GM19239 (cell line): ENCODE measurements at places on chromosomes 7 and 10.
A peak's percentile ranks its signal among the peaks of the same experiment; 100 is the strongest.

DNA sequence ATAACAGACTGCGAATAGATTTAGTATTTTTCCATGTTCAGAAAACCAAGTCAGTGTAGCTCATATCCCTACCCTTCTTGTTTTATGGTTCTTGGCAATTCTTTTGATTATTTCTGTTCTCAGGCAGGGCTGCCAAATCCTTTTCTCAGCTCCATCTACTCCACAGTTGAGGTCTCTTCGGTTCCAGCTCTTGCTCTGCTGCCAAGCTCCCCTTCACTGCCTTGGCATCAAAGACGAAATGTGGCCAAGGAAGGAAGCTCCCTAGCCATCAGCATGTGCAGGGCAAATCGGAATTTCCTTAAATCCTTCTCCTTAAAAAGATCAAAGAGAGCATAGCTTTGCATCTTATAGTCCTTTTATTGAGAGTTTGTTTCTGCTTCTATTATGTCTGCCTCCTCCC lies 116.4 kb upstream of the NOBOX start:
- DNase-seq, result no peak

DNA sequence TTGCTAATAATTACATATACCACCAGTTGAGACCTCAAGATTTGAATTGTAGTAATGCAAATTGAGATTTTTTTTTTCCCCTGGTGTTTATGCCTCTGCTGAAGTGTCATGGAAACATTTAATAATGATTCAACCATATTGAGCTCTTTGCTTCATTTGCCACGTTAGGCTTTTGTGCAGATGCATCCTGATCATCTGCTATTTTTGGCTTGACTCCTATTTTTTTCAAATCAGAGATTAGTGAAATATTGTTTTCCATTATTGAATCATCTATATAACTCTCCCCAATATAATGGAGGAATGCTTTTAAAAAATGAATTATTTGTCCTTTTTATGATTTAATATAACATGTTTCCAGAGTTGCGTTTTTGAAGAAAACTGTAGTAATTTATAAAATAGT lies 115.1 kb downstream of the SRI start:
- no peak for DNase-seq

GRCh38 chr7:44769376-44769775 lies 20.7 kb downstream of the ZMIZ2 start:
- no peak for DNase-seq

DNA sequence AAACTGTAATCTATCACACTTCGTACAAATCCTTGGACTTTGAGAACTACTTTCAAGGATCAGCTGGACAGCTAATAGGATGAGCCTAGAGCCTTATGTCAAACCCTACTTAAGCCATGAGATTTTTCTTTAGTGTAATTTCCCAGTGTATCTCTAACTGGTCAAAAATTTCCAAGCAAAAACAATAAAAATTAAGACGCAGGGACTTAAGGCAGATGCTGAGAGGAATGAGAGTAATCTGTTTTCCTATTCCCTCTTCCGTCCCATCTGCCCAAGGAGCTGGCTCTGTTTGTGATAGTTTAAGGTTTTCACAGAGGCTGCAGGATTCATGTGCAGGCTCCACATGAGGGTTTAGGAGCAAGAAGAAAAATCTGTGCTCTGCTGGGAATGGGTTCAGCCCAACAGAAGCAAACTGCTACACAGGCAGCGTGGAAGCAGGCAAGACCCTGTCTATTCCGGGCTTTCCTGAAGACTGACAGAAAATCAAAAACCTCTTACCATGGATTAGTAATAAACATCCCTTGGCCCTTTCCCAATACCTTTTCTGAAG lies 62.2 kb downstream of the ARMH3 start:
- DNase-seq, result no peak

DNA sequence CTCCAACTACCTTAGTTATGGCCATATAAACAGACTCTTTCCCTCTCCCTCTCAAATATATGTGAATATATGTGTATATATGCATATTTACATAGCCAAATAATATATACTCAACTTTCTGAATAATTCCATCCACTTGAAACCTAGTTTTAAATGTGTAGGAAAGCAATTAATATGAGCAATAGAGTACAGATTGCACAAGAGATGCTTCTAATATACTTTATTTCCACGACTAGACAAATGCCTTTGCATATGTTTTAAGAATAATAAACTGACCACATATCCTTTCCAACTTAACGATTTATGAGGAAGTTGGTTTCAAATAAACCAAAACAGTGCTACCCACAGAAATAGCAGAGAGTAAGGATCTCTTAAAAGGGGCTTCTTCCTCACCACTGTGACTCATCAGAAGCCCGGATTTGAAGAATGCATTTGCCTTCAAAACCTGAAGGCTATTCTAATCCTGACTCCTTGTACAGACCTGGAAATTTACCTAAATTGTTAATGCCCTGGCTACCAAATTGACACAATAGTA lies 266.3 kb downstream of the AHR start:
- DNase-seq, result no peak

GRCh38 chr10:120949609-120950031 lies 98.5 kb downstream of the WDR11 start:
- DNase-seq, result no peak

DNA sequence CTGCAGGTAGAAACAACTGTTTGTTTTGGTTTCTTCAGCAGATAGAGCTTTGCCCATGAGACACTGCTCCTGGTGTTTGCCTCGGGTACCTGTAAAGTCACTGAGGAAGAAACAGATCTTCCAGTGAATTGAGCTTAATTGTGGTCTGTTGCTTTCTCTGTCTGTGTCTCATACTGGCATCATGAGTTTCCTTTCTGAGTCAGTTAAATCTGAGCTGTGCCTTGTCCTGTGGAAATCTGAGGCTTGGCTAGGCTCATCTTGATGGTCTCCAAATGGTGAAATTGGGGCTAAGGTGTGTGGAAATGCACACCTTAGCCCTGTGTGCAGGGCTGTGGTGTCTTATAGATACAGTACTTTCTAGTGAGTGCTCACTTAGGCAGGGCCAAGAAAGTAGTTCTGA lies 67.4 kb downstream of the GBF1 start:
- no peak for DNase-seq

- DNase-seq, result no peak
Measured at GRCh38 chr7:135665042-135665441, 2.7 kb downstream of the STMP1 start.

DNA sequence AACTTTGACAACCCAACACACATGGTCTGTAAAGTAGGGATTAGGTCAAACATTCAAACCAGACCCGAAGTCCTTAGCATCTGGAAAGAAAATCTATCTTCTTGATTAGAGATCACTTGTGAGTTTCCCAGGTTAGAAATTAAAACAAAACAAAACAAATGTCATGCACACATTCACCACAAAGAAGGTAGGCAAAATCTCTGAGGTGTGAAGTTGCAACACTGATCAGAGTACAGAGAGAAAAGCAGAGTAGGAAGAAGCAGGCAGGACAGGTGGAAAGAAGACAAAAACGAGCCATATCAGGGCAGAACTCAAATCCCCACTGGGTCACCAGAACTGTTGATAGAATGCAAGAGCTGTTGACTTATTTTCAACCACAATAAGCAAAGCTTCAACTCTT lies 102.8 kb upstream of the THSD7A start:
- no peak for DNase-seq

GRCh38 chr10:131857156-131858117 lies 43.4 kb upstream of the PPP2R2D start:
- DNase-seq, result no peak

DNA sequence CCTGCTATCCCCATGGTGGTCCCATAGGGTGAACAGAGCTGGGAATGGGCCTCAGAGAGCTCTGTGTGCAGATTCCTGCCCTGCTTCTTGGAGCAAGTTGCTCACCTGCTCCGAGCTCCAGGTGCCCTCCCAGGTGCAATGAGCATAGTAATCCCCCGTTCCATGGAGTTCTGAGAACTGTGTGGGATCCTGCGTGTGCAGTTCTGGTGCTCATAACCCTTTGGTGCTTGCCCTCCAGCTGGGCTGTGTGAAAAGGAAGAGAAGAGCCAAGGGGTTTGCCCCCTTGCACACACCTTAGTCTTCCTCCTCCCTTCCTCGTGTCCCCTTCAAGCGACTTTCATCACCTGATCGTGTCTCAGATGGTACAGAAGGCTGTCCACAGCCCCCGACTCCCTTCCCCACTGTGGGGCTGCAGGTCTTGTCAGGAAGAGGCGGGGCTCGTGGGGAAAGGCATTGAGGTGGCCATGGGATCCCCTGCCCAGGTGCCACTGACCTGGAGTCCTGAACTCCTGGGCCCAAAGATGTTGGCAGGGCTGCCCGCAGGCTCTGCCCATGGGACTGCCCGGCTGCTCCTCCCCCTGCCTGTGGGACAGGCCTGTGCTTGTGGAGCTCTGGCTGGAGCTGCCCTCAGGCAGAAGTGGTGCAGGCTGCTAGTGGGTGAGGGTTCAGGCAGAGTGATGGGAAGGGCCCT lies 21.9 kb upstream of the ZNF488 start:
- no peak for DNase-seq

GRCh38 chr10:21492421-21492820 lies 33.1 kb downstream of the SKIDA1 start:
- DNase-seq, result no peak

DNA sequence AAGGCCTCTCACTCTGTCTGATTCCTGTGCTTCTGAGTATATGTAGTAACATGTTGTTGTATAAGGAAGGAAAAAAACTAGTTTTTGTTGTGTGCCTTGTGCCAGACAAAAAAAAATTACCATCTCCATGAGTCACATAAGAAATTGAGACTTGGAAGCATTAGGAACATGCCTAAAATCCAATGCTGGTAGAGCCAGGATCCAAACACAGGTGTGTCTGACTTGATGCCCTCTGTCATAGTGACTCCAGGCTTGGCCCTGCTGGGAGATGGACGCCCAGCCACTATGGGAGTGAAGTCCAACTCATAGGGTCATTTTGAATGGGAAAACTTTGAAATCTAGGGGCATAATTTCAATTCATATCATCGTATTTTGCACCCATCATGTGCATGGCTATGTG lies 38.0 kb downstream of the PYROXD2 start:
- DNase-seq, result no peak

- no peak for DNase-seq
Measured at GRCh38 chr7:145624618-145625017, 492.0 kb upstream of the CNTNAP2 start.

DNA sequence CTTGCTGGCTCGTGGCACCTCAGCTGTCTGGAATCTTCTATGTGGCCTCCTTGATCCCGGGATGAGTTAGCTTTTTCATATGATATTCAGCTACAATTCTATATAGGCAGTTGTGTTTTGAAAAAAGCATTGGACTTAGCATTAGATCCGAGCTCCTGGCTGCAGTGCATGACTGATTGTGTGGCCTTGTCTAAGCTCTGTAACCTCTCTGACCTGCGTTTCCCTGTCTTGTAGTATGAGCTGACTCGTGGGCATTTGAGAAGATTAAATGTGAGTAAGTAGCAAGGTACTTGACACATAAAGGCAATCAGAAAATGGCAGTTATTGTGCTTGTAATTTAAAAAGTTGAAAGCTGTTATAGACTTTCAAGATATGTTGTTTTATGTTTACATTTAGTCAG lies 85.9 kb downstream of the CCNY start:
- no peak for DNase-seq

DNA sequence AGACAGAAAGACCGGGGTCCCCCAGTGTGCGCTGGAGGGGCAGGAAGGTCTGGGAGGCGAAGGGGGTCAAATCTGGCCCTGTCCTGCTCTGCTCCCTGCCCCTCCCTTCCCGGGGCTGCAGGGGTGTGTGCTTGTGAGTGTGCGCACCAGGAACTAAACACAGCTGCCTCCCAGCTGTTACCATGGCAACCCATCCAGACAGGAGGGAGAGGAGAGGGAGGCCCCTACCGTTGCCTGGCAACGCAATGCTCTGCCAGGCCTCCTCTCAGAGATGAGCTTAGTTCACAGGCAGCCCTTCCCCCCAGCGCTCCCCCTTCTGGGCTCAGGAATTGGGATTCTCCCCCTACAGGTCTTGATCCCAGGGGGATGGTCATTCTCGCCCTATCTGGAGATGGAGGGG lies 6.1 kb downstream of the NYAP1 start:
- peak; percentile 86 for DNase-seq

DNA sequence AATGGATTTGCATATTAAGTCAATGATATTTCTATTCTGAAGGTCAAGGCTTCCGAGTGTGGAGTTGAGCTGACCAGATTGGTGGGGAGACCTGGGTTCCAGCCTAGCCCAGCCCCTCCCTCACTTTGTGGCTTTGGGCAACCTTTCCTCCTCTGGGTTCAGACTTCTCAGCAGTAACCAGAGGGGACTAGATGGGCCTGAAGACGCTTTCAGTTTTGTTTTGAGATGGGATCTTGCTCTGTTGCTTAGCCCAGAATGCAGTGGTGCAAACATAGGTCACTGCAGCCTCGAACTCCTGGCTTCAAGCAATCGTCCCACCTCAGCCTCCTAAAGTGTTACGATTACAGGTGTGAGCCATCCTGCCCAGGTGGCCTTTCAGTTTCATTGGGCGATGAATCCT lies 68.1 kb upstream of the LEP start:
- no peak for DNase-seq

DNA sequence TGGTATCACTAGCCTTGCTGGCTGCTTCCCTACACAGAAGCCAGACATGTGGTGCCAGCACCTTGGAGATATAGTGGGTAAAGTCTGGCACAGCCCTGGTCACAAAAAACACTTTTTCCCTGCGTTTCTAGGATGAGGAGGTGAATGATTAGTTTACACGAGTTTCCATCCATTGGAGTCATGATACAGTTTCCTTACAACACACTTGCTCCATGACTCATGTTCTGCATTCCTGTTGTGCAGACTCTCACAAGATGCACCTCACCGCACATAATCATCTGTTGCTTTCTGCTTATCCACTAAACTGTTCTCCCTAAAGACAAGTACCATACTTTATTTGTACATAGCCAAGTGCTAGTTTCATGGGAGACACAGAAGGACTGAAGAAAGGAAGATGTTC lies 747.1 kb upstream of the GALNT17 start:
- no peak for DNase-seq
